ENCODE measurements at places on chromosomes 4 and X.

- no peak for DNase-seq
Measured at GRCh38 chr4:140343303-140343702, 30.1 kb upstream of the SCOC start.

DNA sequence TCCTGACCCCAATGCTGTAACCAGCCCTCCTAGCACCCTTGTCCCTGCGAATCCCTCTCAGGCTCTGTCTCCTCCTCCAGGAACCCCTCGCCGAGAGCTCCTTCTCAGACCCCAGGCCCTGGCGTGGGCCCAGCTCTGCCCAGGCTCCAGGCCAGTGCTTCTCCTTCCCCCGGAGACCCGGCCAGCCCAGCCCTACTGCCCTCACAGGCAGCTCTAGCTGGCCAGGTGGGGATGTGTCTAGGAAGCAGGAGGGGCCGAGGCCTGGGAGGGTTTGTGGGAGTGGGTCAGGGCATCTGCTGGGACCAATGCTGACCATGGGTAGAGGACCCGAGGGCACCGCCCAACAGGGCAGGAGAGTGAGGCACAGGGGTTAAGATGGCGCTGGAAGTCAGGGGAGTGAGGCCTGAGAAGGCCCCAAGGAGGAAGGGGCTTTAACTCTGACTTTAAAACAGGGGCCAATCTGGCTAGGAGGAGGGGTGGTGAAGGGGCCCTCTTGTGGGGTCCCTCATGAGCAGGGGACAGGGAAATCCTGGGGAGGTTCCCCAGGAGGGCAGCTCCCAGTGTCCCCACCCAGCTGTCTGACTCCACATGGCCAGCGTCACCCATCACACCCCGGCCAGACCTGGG, 64.7 kb upstream of the NKX1-1 start:
- no peak for DNase-seq

DNA sequence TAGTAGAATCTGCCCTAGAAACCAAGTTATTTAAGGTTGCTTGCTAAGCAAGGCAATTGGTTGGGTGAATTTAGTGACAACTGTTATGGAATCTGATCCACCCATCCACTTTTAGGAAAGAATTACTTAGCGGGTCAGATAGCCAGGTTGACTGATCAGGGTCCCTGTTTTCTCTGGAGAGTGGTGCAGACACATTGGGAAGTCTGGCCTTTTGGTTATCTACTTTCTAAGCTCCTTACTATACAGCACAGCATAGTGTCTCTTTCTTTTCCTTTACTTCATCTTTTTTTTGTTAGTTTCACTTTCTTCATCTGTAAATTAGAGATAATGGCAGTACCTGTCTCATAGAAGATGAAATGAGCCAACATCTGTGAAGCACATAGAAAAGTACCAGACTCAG, 7.4 kb downstream of the HERC3 start:
- DNase-seq: no peak

DNA sequence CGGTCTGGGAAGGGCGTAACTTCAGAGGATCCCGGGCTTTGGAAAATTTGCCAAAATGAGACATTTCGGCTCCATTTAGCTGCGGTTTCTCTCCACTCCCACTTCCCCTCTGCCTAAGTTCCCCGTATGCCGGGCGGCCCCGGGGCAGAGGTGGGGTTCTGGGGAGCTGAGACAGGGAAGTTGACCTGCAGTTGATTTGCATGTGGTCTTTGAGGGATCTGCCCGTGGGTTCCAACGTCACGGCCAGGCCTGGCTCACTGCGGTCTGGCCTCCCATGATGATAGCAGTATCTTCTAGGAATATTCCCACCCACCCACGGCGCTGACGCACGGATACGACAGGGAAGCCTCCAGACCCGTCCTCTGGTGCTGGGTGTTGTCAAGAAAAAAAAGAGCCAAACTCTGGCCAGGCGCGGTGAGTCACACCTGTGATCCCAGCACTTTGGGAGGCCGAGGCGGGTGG, 27.3 kb upstream of the CRLF2 start:
- DNase-seq: no peak

DNA sequence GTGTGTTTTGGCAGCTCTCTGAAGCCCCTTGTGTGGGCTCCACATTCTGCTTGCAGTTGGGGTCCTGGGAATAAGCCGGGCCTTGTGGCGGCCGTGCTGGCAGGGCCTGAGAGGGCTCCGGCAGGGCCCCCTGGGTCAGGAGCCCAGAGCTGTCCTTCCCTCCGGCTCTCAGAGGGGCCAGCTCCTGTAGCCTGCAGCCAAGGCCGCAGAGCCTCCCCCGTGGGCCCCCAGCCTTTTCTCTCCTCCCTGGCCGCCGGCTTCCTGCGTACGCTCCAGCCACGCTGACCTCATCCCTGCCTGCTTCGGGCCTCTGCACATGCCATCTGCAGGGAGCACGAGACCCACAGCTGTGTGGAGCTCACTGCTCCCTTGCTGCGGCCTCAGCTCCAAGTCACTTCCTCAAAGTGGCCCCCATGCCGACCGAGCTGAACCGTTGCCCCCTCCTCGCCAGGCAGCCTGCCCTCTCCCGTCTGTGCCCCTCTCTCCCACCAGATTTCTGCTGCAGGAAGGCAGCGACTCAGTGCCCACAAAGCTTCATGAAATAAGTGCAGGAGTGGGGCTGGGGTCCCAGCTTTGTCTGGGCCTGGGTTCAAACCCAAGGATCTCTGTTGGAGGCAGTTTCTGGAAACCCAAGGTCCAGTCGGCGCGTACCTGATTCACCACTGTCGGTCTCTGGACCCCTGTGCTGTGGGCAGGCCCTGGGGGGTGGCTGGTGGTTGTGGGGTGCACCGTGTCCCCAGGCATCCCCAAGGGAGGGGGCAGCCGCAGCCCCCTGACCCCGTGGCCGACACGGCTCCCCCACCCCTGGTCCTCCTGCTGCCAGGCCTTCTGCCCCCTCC, 57.1 kb upstream of the NKX1-1 start:
- no peak for DNase-seq

GRCh38 chr4:93469560-93469959, 359.0 kb upstream of the ATOH1 start:
- DNase-seq: no peak

DNA sequence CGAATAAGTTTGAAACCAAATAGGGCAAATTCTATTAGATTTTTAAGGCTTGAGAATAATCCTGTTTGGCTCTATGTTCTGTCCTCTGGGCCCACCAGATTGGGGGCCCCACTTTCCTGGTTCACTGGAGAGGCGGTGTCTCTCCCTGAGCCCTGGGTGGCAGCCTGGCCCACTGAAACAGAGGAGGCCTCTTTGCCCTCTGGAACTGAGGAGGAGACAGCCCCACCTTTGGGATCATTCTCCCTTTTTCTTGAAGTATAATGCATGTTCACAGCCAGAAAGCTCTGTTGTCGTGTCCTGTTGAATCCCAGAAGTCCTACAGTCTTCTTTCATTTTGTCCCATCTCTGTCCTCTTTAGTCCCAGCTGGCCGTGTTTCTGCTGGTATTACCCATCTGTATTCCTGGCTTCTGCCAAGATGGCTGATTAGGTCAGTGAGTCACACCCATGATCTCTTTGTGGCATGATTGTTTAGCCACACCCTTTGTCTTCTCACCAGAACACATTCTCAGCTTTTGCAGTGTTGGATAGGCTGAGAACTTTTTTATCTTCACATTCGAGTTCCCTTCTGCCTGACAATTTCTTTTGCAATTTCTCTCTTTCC, 8.1 kb upstream of the TBC1D25 start:
- DNase-seq: no peak

DNA sequence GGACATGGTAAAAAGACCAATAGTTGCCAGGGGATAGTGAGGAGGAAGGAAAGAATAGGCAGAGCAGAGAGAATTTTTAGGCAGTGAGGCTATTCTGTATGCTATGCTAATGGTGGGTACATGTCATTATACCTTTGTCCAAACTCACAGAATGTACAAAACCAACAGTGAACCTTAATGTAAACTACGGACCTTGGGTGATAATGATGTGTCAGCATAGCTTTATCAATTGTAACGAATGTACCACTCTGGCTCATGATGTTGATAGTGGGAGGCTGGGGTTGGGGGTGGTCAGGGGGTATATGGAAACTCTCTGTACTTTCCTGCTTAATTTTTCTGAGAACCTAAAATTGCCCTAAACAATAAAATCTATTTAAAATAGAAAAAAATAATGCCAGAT, 37.7 kb upstream of the ACSL4 start:
- no peak for DNase-seq

- DNase-seq: no peak
Measured at GRCh38 chr4:128390475-128390996, 102.9 kb upstream of the PGRMC2 start.

DNA sequence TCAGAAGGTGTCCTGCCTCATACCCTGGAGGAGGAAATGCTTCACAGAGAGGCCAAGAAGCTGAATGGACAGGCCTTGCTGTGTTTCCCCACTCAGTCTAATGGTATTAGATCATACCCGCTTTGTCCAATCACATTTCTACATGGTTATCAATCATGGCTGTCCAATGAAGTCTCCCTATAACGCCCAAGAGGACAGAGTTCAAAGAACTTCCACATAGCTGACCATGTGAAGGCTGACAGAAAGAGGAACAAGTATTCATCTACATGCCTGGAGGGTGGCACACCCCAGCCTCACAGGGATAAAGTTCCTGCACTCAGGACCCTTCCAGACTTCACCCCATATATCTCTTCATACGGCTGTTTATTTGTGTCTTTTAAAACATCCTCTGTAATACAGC, 123.4 kb downstream of the MANBA start:
- DNase-seq: no peak

- DNase-seq: no peak
Measured at GRCh38 chrX:78706071-78706470, 41.4 kb upstream of the LPAR4 start.

- DNase-seq: peak; percentile 42
Measured at GRCh38 chr4:72295966-72296557, 264.3 kb downstream of the NPFFR2 start.

GRCh38 chrX:110178179-110178865, 139.6 kb downstream of the AMMECR1 start:
- DNase-seq: no peak

- no peak for DNase-seq
Measured at GRCh38 chr4:168662297-168662984, 165.6 kb downstream of the PALLD start.

GRCh38 chrX:150767475-150768131, 74.4 kb downstream of the MTMR1 start:
- no peak for DNase-seq

DNA sequence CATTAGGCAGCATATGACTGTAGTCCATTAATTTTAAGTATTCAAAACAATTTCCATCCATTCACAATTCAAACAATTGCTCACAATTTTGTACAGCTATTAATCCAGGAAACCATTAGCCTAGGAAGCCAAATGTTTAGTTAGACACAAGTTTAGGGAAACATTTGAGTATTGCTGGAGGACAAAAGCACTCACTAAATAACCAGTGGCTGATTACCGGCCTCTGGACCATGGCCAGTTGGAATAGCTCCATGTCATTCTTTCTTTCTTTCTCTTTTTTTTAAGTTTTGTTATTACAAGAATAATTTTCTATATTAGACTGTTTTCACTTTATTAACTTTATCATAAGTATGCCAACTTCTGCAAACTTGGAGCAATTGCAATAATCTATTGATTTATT, 31.3 kb downstream of the TRIML2 start:
- DNase-seq: no peak

GRCh38 chrX:54447461-54447860, 7.3 kb downstream of the TSR2 start:
- peak; percentile 49 for DNase-seq

GRCh38 chr4:9765091-9765490, 16.3 kb upstream of the DRD5 start:
- peak; percentile 21 for DNase-seq

GRCh38 chr4:154452798-154453346, 38.7 kb downstream of the DCHS2 start:
- DNase-seq: no peak

- DNase-seq: no peak
Measured at GRCh38 chr4:77816546-77816945, 2.6 kb downstream of the CNOT6L start.

DNA sequence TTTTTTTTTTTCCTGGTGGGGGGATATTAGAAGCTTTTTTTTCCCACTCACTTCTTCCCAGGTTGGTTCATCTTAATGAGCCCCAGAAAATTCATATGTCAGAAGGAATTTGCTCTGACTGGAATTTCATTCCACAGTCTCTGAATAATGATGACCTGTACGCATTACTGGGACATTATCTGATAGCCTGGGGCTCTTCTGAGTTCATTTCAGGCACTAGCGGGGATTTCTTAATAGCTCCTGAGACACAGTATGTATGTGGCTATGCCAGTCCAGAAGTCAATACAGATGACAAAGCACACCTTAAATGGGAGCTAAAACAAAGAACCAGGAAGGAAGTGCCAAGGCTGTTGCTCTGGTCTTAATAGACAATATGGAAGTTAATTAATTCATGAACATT, 295.2 kb upstream of the IGFBP7 start:
- no peak for DNase-seq

DNA sequence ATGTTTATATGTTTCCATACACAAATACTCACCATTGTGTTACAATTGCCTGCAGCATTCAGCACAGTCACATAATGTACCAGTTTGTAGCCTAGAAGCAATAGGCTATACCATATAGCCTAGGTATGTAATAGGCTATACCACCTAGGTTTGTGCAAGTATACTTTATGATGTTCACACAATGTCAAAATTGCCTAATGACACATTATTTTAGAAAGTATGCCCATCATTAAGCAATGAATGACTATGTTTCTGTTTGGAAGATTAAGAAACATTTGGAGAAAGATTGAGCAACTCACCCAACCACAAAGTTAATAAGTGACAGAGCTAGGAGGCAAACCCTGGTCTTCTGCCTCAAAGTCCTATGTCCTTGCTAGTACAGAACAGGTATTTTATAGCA, 96.8 kb upstream of the GRIA3 start:
- DNase-seq: no peak

DNA sequence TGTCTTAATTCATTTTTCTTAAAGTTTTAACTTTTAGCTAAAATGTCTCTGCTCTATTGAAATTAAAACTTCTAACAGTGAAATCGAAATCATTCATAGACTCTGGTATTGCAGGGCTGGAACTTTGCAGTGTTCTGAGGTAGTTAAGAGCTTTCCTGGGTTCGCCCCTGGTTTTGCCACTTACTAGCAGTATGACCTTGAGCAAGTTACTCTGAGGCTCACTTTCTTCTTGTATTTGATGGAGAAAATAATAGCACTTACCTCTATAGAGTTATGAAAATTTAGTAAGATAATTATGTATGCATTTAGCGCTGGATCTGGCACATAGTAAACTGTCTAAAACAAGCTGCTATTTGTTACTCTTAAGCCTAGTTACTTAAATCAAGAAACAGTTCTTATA, 1.7 kb downstream of the SLAIN2 start:
- no peak for DNase-seq

All from HEK293T (cell line).